Kasumi-1 (cell line): ENCODE measurements at places on chromosomes 5 and 9.

- no peak for DNase-seq
Observed at GRCh38 chr5:50564079-50564478, 102.4 kb upstream of the PARP8 start.

GRCh38 chr5:116340799-116341198 is 233.8 kb downstream of the SEMA6A start:
- DNase-seq: no peak

DNA sequence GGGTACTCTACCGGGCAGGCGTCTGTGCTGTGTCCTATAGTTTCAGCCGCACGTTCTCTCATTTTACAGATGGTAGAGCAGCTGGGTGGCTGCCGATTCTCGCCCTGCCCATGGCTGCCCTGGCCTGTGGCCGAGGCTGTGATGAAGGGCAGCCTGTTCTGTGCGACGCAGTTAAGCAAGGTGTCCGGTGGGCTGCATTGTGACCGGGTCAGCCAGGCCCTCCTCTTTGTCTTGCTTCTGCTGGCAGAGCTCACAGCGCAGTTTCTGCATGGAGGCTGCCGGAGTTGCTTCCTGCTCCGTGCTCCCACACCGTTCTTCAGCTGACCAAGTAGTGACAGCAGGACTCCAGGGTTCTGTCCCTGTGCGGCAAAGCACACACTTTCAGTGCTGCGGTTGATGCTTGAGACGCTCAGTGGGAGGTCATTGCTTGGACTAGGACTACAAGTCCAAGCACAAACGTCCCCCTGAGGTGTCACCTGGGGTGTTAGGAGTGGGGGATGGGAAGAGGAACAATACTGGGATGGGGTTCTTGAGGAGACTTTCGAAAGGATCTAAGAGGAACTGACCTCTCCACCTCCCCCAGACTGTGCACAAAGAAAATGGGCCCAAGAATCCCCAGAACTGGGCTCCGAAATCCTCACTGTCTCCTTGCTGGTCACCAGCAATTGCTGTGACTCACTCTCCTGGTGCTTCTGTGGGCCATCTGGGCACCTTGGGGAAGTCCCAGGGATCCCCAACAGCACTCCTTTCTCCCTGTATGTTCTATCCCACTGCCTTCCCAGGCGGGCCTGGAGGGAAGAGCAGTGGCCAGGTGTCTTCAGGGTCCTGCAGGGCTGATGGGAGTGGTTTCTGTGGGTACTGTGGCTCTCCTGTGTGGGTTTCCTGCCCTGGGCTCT is 58.2 kb downstream of the GADD45G start:
- DNase-seq: no peak

GRCh38 chr5:178496642-178497041 is 93.6 kb downstream of the COL23A1 start:
- DNase-seq: no peak

GRCh38 chr9:81264516-81264915 is 424.8 kb downstream of the TLE1 start:
- no peak for DNase-seq

DNA sequence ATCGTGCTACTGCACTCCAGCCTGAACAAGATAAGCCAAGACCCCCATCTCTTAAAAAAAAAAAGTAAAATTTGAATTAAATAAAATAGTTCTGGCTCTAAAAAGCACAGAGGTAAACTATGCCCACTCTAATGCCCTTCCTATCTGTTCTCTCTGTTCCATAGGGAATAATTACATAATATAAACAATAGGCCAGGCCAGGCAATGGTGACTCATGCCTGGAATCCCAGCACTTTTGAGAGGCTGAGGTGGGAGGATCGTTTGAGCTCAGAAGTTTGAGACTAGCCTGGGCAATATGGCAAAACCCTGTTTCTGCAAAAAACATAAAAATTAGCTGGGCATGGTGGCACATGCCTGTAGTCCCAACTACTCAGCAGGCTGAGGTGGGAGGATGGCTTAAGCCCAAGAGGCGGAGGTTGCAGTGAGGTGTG is 47.4 kb downstream of the MYO10 start:
- DNase-seq: no peak
